Stimulated activated CD8-positive, alpha-beta memory T cell treated with anti-CD3 and anti-CD28 coated beads, Interleukin-4, amount 100 ng/mL, for 1 hour (primary cell): ENCODE measurements at places on chromosomes 7 and 10.

GRCh38 chr10:112756235-112756527 is 193.9 kb upstream of the TCF7L2 start:
- no peak for DNase-seq

GRCh38 chr7:86667732-86668131 is 24.0 kb downstream of the GRM3 start:
- DNase-seq: no peak

DNA sequence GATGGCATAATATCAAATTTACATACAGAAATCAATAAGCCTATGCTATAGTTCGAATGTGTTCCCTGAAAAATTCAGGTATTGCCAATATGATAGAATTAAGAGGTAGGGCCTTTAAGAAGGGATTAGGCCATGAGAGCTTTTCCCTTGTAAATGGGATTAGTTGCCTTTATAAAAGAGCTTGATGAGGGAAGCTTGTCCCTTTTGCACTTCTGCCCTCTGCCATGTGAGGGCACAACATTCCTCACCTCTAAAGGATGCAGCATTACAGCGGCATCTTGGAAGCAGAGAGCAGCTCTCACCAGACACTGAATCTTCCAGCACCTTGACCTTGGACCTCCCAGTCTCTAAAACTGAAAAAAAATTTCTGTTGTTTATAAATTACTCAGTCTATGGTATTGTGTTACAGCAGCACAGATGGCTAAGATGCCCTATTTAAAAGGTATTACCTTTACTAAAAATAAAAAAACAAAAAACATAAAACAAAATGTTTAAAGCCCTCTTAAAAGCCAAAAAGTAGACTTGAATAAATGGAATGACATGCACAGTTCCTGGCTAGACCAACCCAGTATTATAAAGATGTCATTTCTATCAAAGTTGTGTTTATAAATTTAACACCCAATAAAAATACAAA is 909.6 kb downstream of the REEP3 start:
- no peak for DNase-seq

DNA sequence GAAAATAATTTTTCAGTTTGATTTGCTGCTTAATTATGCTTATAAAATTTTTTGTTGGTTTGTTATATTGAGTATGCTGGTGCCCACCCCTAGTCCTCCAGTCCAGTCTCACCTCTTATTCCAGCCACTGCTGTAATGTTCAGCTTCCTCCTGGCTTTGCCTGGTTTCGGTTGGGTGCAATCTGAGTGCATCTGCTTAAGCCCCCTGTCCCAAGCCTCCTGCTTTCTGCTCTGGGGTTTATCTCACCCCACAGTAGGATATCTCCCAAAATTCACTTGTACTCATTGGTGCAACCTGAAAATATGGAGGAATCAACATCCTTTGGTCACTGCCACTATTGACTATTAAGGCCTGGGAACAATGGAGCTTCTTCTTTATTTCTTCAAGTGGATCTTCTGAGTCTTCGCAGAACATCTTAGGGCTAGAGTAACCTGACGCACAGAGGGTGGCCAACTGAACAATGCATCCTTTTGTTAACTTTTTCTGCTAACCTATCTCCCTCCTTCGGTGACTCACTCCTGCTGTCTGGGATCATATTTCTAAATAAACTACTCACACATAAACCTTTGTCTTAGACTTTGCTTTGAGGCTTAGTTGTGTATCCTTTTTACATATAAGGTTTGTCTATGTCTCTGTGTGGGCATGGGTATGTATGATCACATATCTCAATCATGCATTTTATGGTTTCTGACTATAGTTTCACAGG is 19.1 kb upstream of the SOSTDC1 start:
- DNase-seq: no peak

- DNase-seq: no peak
Observed at GRCh38 chr7:110850224-110850623, 240.7 kb upstream of the LRRN3 start.

- no peak for DNase-seq
Observed at GRCh38 chr10:117005527-117006055, 604 bp upstream of the SHTN1 start.
